ENCODE measurements at places on chromosomes 3 and 15.

GRCh38 chr3:47377186-47377585, 3.6 kb upstream of the PTPN23 start:
- DNase-seq, result no peak

GRCh38 chr3:156963096-156963495, 136.9 kb downstream of the LEKR1 start:
- DNase-seq, result no peak

GRCh38 chr3:128426128-128426921, 40.4 kb downstream of the DNAJB8 start:
- DNase-seq, result no peak

GRCh38 chr15:67076147-67076843, 10.9 kb downstream of the SMAD3 start:
- DNase-seq, result no peak

- DNase-seq, result no peak
Measured at GRCh38 chr15:29770796-29771195, 51.5 kb downstream of the TJP1 start.

DNA sequence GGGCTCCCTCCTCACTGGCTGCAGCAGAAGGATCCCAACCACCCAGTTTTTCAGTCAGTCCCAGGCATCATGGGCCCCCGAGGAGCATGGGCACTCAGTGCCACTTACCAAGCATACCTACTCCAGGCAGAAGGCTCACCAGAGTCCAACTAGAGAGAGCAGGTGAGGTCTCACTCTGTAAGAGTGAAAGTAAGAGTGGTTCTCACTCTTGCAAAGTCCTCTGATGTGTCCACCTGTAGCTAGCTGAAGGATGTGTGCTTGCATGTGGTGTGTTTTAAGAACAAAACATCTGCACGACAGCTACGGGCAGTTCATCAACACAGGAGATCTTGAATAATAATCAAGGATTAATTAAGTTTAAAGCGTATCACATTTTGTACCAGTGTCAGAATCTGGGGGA, 49.7 kb downstream of the CCK start:
- DNase-seq, result no peak

- no peak for DNase-seq
Measured at GRCh38 chr15:69814932-69815331, 282.8 kb downstream of the TLE3 start.

DNA sequence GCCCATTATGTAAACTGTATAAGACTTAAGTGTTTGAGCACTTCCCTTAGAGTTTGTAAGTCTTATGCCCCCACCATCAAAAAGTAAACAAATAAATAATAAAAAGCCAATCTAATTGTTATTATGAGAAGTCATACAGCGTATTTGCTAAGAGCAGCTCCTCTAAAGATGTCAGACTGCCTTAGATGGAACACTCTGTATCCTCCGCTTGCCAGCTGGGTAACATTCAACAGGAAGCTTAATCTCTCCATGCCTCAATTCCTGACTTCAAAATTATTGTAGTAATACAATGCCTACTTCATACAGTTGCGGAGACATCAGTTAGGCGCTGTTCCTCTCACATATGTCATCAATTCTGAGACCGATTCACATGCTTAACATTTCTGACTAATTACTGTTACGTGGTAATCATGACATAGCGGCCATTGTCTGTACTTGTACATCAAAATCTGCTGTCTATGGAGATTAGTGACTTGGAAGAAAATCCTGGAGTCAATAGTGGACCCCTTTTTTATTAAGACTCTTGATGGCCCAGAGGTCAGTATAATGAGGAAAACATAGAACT, 417.7 kb downstream of the LPP start:
- DNase-seq, result no peak

- no peak for DNase-seq
Measured at GRCh38 chr15:38257676-38258075, 5.0 kb downstream of the SPRED1 start.

- DNase-seq, result no peak
Measured at GRCh38 chr15:52805351-52806283, 15.5 kb upstream of the ONECUT1 start.

- no peak for DNase-seq
Measured at GRCh38 chr3:185103359-185104127, 49.3 kb downstream of the C3orf70 start.

DNA sequence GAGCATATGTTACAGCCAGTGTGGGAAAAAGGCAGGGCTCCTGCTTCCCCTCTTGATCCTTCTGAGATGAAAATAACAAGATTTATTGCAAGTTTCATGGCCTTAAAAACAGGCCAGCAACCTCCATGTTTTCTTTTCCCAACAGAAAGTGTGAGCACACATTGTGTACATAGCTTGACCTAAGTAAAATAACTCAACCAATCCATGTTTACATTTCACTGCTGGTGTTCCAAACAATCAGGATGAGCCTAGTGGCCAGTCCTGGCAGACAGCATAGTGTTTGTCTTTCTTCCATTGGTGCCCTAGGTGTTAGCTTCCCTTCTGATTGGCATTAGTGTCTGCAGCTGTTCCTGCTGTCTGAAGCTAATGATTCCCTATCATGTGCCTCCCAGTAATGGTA, 847.7 kb downstream of the EPHA3 start:
- DNase-seq, result no peak

GRCh38 chr15:51647128-51647562, 24.6 kb upstream of the DMXL2 start:
- no peak for DNase-seq

GRCh38 chr3:44179246-44179645, 62.4 kb upstream of the TOPAZ1 start:
- no peak for DNase-seq

GRCh38 chr3:166837535-166837934, 542.6 kb downstream of the ZBBX start:
- peak; percentile 18 for DNase-seq

DNA sequence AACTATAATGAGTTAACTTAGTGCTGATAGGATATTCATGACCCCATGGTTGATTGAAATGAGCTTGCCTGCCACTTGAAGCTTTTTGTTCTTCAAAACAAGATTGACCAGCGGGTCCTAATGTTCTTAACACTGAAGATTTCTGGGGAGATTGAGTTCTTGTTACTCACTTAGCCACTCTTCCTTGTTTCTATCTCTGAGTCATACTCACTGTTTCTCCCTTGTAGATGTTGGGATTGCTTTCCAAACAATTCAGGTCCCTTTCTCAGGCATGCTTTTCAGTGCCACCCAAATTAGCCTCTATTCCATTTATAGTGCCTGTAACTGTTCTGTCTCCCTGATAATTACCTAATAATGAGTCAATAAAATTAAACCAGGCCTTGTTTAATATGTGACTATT, 517.0 kb downstream of the SQOR start:
- peak; percentile 6 for DNase-seq

DNA sequence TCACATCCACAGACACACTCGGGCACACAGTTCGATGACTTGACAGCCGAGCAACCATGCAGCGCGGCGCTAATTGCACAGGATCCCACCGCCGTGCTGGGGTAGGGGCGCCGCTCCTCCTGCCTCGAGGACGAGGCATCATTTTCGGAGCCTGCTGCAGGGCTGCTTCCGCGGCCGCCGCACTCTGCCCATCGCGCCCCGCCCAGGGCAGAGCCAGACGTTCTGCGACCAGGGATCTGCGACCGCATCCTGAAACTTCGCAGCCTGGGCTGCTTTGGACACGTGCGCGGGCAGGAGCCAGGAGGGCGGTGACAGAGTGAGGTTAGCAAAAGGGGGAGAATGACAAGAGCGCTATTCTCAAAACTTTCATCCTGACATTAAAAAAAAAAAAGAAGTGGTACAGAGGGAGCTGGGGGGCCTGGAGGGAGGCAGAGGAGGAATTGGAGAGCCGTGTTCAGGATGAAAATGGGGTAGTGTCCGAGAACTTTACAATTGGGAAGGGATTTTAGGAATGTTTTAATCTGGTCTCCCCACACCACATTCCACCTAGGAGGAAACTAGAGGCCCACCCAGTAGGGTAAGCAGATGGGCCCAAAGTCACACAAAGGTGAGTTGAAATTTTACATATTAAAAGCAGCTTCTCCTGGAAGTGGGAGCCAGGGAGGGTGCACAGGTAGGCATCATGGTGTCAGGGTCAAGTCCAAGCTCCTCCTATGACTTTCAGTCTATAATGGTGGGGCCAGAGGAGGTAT, 15.9 kb downstream of the IGDCC3 start:
- DNase-seq, result no peak

DNA sequence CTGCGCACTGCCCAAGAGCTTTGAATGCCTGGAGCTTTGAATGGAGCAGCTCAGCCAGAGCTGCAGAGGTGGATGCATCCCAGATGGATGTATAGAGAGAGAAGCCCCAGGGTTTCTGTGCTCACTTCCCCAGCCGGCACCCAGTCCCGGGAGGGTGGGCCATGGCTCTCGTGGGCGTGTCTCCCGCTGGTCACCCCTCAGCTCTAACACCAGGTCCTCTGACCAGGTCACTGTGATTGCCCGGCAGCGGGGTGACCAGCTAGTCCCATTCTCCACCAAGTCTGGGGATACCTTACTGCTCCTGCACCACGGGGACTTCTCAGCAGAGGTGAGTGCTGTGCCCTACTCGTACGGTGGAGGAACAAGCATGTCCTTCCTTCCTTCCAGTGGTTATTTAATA, 10.7 kb downstream of the TMEM43 start:
- DNase-seq, result no peak

- DNase-seq, result no peak
Measured at GRCh38 chr15:51237816-51238215, 100.6 kb downstream of the CYP19A1 start.

GRCh38 chr3:8283193-8283592, 218.4 kb upstream of the LMCD1 start:
- no peak for DNase-seq

- DNase-seq, result no peak
Measured at GRCh38 chr15:75673426-75674235, 25.9 kb downstream of the SNX33 start.

GRCh38 chr3:140571836-140572235, 106.0 kb upstream of the TRIM42 start:
- no peak for DNase-seq

- no peak for DNase-seq
Measured at GRCh38 chr3:177622520-177622919, 425.2 kb upstream of the TBL1XR1 start.

GRCh38 chr15:38238311-38238710, 14.3 kb upstream of the SPRED1 start:
- no peak for DNase-seq

DNA sequence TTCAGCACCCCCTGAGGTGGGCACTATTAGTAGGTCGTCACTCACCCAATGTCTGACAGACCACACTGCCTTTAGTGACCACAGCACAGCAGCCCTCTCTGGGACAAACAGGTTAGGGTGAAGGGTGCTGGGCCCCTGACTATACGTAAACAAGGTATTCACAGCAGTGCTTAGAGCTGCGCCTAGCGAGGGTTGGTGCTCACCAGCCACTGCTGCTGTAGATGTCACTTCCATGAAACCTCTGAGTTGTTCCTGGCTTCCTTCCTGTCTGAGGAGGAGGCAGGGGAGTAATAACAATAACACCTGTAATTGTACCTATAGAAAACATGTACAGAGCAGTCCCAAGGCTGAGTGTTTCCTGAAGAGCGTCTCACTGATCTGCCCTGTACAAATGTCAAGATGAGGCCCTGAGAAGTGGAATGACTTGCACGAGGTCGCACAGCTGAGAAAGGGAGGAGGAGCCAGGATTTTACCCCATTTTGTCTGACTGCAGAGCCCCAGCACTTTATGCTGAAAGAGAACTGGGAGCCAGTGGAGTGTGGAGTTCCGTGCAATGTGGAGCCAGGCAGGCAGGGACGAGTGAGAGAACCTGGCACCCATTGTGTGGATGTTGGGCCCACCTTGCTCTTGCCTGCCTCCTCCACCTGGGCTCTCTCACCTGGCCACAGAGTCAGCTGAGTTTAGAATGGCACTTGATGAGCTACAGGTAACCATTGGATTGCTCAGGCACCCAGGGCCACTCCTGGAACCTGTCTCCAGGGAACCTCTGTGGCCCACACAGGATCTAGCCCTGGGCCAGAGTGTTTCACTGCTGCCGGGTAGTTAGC, 93.8 kb downstream of the DNAJB8 start:
- DNase-seq, result no peak

DNA sequence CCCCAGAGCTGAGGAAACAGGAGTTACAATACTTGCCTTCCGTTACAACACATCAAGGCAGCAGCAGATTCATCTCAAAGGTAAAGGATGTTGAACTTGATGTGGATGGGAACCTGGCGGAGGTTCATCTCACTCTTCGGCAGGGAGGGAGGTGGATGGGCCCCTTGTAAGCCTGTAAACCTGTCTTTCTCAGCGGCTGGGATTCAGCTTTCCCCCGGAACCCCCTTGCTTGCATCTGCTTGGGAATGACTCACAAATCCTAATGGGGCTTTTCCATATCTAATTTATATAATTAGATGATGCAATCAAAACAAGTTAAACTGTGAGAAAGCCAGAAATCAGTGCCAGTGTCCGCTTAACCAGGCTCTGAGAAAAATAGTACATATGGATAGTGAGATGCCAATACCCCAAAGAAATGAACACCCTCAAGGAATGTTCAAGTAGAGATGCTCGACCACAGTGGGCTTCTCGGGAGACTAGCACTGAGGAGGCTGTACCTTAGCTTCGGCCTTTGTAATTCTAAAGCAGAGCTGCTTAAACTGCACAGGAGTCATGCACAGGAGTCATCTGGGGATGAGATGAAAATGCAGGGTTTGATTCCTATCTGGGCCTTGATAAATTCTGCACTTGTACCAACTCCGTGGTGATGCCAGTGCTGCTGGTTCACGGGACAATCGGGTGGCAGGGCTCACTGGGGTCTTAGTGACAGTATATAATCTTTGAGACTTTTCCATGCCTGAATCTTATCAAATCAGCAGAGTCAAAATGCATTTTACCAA, 2.2 kb upstream of the FAM240A start:
- DNase-seq, result no peak

DNA sequence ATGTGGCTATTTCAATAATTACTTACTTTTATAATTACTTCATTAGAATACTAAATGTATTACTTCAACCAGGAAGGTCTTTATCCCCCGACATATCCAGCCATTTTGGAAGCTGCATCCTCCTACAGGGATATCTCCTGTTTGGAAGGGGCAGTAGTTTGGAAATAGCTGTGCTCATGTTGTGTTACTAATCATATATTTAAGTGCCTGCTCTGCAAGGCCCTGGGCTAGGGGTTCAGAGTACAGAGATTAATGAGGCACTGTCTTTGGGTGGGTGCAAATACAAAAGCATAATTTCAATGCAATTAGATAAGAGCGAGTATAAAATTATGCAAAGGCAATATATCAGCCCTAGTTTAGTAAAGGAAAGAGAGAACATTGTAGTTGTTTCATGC, 146.3 kb upstream of the RARB start:
- no peak for DNase-seq

- no peak for DNase-seq
Measured at GRCh38 chr15:58686286-58686685, 63.2 kb downstream of the ADAM10 start.

GRCh38 chr3:169662132-169662842, 1.2 kb downstream of the MECOM start:
- peak; percentile 98 for DNase-seq
